ENCODE measurements at places on chromosomes 11 and 22.

DNA sequence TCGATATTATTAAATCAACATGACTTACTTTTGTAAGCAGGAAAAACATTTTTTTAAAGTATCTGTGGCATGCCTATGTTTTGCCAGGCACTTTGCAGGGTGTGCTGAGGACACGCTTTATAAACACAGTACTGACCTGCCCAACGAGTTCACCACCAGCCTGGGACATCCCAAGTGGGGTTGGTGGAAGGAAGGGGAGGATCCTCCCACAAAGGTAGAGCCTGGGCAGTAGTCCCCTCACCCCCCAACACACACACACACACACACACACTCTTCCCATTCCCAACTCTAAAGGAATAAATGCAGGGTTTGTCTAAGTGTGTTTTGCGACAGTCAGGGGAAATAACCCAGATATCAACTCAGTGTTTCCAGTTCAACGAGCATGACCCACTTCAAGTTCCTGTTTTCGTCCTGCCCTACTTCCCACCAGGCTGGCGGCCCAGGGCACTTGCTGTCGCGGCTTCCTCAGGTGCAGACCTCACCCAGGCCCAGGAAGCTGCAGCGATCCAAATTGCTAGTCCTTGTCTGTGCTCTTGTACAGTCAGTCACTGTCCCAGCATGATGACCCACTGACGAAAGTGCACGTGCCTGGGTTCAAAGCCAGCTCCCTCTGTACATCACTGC, 3.1 kb downstream of the CERK start:
- DNase-seq, result no peak

- DNase-seq, result no peak
Observed at GRCh38 chr22:38017272-38017920, 33.0 kb upstream of the SOX10 start.

GRCh38 chr22:50444663-50445062, 30.2 kb downstream of the SBF1 start:
- DNase-seq, result no peak

DNA sequence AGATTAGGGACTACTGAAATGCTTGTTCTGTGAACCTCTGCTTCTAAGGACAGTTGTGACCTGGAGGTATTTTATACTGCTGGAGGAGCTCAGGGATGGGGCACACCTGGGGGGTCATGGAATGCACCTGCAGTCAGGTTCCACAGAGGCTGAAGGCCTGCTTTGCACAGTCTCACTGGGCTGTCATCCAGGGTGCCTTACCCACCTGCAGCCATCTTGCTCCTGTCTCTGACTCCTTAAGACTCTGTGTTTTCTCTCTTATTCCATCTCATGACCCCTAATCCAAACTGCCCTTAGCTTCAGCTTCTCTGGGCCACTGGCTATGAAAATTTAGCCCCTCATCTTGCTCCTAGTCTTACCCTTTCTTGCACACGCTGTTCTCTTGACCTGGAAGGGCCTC, 127.0 kb upstream of the SNX19 start:
- no peak for DNase-seq

- DNase-seq, result no peak
Observed at GRCh38 chr22:31377612-31378011, 21.8 kb upstream of the DRG1 start.

GRCh38 chr11:35413598-35413997, 5.8 kb downstream of the SLC1A2 start:
- no peak for DNase-seq

DNA sequence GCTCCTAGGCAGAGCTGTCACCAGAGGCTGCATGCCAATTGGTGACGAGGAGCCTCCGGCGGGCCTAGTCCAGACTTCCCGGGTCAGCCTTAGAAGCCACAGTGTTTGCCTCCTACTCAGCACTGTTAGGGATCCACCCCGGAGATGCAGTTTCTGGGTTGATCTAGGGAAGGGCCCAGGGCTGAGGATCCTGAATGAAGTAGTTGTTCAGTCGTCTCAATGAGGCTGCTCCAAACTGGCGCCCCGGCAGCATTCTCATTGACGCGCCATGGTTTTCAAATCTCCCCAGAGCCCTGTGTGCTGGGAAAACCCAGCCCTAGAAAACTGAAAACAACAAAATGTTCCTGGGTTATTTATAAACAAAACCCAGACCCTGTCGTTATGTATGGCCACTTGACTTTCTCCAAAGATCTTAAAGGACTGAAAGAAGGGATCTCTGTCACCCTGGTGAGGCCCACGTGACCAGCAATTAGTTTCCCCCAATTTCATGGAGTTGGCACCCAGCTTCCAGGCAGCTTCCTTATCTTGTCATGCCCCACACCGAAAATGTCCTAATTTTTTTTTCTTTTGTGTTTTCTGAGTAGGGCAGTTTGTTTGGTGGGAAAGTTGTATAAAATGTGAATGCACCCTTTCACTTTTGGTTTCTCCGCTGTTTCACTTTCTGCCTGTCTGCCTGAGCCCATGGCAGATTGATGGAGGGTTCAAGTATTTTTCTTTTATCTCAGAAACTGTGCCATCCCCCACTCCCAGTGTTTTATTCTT, 2.0 kb upstream of the EHD1 start:
- no peak for DNase-seq

- no peak for DNase-seq
Observed at GRCh38 chr11:69301081-69301454, 7.1 kb downstream of the MYEOV start.

- no peak for DNase-seq
Observed at GRCh38 chr11:117095284-117096161, 2.7 kb downstream of the SIK3 start.

DNA sequence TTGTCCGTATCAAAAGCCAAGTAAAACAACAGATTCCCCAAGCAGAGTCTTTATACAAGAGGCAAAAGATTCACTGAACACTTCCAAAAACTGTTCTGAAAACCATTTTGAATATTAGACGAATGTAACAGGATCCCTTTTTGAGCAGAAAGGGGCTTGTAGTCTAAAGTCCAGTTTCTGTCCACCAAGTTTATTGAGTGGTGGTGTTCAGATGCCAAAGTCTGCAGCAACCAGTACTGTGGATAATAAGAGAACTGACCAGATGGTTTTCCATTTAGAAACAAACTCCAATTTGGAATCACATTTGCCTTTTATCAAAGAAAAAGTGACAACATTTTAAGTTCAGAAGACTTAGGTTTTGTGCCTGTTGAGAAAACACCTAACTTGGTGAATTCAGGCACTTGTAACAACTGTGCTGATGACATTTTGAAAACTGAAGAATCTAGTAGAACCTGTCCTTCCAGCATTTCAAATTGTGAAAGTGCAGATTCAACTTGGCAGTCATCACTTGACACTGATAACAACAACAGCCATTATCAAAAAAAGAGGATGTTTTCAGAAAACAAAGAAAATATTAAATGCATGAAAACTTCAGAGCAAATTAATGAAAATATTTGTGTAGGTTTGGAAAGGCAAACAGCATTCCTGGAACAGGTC, 217.1 kb downstream of the CSNK2A3 start:
- DNase-seq, result no peak

DNA sequence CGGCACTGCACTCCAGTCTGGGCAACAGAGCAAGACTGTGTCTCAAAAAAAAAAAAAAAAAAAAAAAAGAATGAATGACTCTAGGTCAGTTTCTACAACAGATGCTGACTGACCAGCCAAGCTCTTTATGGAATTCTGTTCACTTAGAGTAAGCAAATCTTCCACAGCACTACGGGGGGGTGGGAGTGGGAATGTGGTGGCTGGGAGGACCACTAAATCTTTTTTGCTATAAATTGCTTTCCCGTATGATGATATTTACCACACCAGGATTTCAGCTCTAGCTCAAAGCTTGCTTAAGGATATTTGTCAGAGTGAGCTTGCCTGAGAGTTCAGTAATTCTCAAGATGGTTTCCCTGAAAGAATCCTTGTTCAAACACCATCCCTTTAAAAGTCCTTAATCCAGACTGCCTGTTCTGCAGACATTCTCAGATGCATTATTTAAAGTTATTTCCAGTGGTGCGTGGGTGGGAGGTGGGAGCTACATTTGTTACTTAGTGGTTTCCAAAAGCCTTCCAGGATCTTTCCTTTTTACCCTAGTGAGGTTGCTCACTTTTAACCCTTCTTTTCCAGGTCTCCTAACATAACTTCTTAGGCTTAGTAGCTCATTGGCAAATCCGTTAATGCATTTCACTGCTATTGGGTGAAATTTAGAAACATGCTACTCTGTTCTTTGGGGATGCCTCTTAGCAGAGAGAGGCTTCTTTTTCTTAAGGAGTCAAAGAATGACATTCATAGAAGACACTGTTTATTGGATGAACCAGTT, 65.9 kb downstream of the UBASH3B start:
- no peak for DNase-seq

GRCh38 chr11:74070723-74071492, 62.0 kb upstream of the UCP3 start:
- no peak for DNase-seq

DNA sequence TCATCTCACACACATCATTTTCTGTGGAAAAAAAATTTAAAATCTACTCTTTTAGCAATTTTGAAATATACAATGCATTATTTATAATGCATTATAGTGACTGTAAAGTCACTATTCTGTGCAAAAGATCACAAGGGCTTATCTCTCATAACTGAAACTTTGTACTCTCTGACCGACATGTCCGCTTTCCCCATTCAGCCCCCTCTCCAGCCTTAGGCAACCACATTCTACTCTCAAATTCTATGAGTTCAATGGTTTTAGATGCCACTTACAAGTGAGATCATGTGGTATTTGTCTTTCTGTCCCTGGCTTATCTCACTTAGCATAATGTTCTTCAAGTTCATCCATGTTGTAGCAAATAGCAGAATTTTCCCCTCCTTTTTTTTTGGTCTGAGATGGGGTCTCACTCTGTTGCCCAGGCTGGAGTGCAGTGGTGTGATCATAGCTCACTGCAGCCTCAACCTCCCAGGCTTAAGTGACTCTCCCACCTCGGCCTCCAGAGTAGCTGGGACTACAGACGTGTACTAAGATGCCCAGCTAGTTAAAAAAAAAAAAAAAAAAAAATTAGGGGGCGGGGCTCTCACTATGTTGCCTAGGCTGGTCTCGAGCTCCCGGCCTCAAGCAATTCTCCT, 44.5 kb downstream of the SYN3 start:
- DNase-seq, result no peak

DNA sequence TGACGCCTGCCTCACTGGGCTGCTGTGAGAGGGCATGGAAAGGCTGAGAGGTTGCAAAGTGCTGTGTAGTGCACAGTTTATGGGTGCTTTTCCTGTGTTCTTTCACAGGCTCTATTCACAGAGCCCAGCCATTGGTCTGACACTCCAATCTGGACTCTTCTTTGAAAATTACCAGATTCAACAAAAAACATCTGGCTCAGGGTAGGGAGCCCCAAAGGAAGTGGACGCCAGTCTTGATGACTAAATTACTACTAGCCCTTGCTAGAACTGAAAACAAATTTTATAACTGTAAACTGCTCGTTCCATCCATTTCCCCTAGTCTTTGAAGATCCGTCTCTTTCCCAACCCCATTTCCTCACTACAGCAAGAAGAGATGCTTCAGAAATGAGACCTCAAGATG, 178.6 kb downstream of the TENM4 start:
- DNase-seq, result no peak

GRCh38 chr11:93464927-93465540, 78.2 kb downstream of the SMCO4 start:
- DNase-seq, result no peak

GRCh38 chr11:76649011-76649410, 21.5 kb downstream of the LRRC32 start:
- no peak for DNase-seq

- peak; percentile 54 for DNase-seq
Observed at GRCh38 chr22:38981992-38982927, at the start of gene APOBEC3B. Gene APOBEC3B, plus strand, starts transcription at chr22:38982347. Its CDS starts 107 bp downstream, at chr22:38982454.

DNA sequence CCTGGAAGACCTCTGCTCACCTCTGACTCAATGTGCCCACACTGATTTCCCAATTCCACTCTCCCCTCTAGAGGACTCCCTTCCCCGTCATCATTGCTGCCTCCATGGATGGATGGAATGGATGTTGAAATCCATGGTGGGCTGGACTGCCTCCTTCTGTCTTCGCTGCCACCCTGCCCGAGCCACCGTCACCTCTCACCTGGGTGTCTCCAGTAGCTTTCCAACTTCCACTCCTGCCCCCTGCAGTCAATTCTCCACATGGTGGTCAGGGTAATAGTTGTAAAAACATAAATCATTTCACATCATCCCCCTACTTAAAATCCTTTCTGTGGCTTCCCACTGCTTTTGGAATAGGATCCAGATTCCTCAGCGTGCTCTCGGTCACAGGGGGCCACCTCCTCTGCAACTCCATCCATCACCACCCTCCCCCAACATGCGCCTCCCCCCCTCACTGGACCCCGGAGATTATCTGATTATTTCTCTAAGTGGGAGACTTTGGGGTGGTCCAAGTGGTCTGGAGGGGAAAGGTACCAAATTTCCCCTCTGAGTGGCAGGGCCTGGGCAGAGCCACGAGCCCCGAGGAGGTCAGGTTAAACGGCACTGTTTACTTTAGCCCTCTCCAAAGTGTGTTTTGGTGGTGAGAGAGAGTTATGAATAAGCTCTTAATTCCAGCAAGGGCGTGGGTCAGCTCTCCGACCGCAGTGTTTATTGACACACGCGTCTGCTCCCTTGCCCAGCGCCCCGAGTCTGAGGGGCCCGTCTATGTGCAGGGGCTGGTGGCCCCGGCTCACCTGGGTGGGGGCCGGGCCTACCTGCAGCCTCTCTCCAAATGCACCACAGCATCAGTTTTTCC, 313.7 kb downstream of the MN1 start:
- DNase-seq, result no peak

- no peak for DNase-seq
Observed at GRCh38 chr11:47278769-47279168, 8.8 kb downstream of the MADD start.

GRCh38 chr11:86559311-86559945, 113.0 kb downstream of the ME3 start:
- DNase-seq, result no peak

DNA sequence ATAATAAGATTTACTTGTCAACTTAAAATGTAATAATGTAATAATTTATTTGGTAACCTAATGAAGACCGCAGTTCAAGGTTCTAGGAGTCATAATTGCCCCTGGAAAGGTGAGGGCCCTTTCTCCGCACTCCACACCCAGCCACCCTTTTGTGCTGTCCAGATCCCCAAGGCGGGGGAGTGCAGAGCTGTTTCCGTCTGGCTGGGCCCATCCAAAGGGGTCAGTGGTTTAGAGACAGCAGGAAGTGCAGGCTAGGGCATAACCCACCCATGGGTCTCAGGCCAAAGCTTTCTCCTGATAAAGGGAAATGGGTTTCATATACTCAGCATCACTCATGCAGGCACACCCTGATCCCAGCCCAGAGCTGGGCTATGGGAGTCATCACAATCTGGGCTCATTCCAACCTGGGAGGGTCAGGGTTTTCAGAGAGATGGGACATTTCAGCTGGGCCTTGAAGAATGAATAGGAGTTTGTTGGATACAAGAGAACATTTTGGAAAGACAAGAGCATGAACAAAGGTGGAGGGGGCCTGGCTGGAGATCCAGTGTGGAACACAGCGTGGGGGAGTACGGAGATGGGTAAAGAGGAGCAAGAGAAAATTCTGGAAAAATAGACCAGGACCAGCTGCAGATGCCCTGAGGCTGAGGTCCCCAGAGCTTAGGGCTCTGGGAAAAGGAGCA, 432.2 kb downstream of the TBC1D22A start:
- DNase-seq, result no peak

GRCh38 chr11:127345819-127346459, 345.4 kb upstream of the KIRREL3 start:
- DNase-seq, result no peak

Measured in esophagus squamous epithelium (tissue), 5 donors.